ENCODE measurements at places on chromosomes 7 and 10.

DNA sequence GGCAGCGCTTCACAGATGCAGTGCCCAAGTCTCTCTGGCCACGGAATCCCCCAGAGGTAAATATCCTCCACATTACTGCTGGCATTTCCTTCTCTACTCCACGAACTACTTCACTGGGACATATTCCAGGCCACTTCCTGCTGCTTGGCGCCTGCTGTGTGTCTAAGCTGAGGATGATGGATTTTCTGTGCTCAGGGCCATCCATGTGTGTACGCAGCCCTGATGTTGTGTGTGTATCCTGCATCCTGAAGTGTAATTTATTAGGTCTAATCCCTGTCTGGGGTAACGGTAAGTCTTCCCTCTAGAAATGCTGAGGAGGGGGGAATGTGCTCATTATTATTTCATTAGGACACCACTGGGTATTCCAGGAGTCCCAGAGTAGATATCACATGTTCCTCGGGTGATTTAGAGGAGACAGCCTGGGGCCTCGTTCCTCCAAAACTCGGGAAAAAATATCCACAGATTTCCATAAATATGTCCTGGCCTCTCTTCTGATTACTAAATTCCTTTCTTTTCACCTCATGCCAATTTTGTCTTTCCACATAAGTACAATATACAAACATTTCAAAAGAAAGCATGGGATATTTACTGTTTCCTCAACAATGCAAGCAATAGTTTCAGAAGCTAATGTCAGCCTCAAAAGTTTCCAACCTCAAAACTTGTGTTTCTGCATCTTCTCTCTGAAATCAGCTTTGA, 25.5 kb upstream of the HABP2 start:
- DNase-seq: peak; percentile 54

DNA sequence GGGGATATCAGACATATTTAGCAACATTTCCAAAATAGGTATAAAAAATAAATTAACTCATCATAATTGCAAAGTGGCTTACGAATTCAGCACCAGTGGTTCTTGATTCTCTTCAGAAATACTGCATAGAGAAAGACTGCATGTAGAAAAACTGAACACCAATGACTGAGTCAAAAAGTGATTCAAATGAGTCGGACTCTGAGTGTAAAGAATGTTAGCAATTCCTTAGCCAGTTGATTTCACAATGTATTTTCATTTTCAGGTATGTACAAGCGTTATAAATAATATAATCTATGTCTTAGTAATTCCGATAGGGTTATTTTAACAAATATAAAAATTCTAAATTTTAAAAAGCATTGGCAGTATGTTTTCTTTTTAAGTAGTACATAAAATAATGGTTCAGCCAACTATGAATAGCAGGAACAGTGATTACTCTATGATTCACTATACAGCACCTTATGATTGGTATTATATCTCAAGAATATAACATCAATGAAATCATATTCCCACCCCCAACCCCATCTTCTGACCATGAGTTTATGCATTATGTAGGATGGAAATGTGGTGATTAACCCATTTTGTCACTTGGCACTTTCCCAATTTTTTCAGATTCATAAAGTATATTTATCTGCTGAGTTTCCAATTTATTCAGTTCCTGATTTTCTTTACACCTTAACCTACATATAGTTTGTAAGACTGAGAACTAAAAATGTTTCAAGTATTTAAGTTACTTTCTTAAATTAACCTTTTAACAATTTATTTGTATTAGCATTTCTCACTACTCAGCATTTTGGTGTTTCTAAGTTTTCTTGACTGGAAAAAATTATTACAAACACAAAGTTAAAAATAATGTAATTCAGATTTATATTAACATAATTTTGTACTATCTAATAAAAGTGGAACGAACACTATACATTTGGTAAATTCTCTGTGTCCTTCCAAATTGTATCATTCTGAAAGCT, 33.9 kb downstream of the DNAJC1 start:
- DNase-seq: no peak

DNA sequence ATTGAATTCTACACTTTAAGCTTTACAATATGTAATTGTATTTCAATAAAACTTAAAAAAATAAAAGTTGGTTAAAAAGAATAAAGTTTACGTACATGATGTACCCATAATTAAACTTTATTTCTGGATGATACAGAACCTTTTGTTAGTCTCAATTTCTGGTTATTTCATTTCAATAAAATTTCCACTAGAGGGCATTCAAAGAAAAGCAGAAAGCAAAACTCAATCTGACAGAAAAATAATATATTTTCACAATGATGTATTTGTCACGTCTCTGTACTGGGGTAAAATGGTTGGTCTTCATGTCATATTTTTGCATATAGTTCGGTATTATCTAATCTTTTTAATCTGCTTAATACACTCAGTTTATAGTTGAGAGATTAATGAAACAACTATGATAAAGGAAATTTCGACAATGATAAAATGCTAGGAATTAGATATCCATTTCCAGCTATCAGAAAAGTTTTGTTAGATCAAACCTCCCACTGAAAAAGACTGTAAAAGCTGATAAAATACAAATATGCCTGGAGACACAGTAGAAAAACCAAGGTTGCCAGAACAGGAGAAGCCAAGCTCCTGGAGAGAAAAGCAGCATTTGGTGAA, 27.4 kb downstream of the ASZ1 start:
- no peak for DNase-seq

DNA sequence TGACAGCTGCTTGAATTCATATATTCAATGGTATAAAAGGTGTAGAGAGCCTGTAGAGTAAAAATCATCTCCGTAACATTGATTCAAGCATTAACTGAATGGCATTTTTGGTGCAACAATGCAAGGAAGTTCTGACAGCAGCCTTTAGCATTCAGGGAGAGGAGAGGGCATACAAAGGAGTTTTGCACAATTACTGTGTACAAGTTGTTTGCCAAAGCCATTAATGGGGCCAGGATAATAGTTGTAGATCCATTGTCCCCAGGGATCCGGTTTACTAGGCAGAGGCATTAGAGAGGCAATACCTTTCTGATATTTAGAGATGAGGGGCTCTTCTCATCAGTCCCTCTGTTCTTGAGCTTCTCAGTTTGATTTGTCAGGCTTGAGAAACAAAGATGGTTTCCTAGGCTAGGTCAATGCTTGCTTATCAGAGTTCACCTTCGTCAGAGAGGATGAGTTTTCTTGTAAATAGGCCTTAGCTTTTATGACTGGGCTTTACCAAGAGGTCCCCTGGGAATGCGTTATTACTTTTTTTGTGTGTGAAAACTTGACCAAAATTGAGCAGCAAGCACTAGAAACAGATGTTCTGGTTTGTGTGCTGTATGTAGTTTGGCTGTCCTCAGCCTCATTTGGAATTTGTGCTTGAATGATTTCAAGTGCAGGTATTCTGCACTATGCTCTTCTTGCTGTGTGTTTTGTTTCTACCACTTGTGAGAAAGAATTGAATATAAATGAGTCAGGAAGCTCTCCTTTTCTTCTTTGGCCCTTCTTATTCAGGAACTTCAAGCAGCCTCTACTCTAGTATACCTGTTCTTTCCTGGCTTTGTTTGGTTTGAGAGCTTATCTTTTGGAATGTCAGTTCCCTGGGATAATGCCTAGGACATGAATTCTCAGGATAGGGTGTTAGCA, 32.0 kb downstream of the SND1 start:
- DNase-seq: no peak

GRCh38 chr10:48798481-48799254, 114.0 kb downstream of the WDFY4 start:
- DNase-seq: peak; percentile 58

DNA sequence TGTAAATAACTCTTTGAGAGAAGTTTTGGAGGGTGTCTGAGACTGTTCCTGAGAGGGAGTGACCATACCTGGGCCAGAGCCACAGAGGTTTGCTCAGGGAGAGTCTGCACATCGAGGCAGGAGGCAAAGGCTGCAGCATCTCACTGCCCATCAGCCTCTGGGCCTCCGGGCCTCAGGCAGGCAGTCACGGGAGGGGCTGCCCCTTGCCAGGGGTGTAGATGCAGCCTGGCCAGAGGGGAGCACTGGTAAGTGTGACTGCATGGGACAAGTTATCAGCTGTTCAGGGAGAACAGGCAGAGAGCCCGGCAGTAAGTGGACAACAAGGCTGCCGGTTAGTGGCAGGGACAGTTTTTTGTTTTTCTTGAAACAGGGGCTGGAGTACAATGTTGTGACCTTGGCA, 55.9 kb downstream of the ZNF467 start:
- no peak for DNase-seq

DNA sequence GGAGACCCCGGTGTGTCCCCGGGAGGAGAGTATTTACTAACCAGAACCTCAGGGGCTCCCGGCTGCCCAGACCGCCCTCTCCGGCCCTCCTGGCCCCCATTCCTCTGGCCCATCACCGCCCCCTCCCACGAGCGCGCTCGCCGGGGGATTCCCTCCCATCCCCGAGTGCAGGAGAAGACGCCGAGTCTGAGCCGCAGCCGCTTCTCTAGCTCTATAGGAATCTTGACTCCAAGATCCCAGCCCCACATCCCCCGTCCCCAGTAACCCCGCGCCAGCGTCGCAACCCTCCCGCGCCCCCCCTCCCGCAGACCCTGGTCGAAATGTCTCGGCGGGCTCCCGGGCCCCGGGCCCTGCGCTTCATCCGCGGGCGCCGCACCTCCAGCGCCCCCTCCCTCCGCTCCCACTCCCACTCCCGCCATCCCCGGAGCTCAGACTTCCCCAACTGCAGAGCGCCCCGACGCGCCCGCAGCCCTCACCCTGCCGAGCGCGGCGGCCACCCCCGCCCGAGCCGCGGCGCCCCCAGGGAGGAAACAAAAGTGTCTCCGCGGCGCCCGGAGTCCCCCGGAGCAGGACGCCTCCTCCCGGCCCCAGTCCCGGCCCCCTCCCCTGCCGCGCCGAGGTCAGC, 541 bp downstream of the ELMO1 start:
- no peak for DNase-seq

Measured in A172 (cell line).